ENCODE measurements at places on chromosomes 7 and 10.

- DNase-seq, result no peak
Measured at GRCh38 chr7:134078991-134079390, 48.1 kb upstream of the LRGUK start.

GRCh38 chr10:96858038-96858705 lies 26.1 kb downstream of the LCOR start:
- DNase-seq, result no peak

- no peak for DNase-seq
Measured at GRCh38 chr7:155418304-155418703, 39.6 kb upstream of the EN2 start.

- DNase-seq, result no peak
Measured at GRCh38 chr7:112341464-112341863, 108.8 kb upstream of the IFRD1 start.

DNA sequence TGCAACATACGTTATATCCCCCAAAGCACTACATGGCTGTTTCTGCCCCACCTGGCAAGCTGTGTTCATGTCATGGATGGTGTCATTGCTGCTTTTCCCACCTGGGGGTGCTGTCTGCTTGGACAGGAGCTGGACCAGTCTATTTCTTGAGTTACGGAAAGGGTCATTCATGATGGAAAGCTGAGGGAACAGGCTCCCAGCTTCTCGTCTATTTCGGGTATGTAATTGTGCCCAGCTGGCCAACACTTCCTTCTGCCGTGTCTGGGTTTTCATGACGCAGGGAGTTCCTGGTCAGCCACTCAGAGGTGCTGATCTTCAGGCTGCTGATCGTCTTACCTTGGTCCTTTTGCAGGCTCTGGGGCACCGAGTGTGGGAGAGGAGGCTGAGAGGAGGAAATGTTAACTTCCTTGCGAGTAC lies 8.6 kb downstream of the BTBD16 start:
- no peak for DNase-seq
